ENCODE measurements at places on chromosomes 2 and 18. TPM values are rescaled to one million over a fixed set of nuclear protein-coding genes. Genes with fewer than 3 reads are reported as not detected.

DNA sequence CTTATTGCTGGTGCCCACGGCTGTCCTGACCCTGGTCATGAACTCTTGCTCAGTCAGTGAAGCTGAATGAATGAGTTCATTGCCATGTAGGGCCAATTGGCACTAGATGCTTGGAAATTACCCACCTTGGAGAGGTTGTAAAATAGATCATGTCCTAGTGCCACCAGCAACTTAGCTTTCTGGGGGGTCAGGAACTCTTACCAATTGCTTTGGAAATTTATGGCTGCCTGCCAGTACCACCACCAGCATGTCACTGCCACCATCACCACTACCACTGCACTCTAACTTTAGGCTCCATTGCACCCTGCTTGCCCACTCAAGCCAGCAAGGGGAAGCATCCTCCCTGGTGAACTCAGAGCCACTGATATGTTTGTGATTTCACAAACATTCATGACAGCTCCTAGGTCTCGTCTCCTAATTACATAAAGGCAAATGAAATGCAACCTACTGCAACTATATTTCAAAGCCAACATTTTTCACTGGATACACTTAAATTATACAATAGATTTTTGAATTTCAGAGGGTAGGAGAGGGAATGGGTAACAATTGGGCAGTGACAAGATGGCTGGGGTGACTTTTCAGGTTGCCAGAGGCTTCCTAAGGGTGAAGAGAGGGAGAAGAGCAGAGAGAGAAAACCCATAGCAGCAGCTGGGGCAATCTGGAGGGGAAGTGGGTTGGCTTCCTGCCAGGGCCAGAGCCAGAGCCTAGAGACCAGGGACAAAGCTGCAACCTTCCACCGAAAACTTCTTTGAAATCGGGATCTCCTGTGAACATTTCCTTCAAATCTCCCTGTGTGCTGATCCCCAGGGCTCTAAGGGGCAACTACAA is 3.5 kb upstream of the EMILIN1 start:
- DNase-seq: peak; percentile 61
- H3K4me3 ChIP-seq: no peak overlapping the region
- peak overlapping the region; percentile 1 for H3K27ac ChIP-seq
- no peaks in the 10 kb centered on the region for H3K36me3 ChIP-seq
- no peaks in the 10 kb centered on the region for H3K27me3 ChIP-seq

The DNAH6 gene
- total RNA-seq: 1.9 TPM

- no peaks in the 10 kb centered on the region for H3K36me3 ChIP-seq
- DNase-seq: no peak
- H3K4me3 ChIP-seq: no peak overlapping the region
- H3K27ac ChIP-seq: no peak overlapping the region
- no peaks in the 10 kb centered on the region for H3K27me3 ChIP-seq
Measured at GRCh38 chr2:188893972-188894371, 80.2 kb upstream of the COL3A1 start.

GRCh38 chr18:51068105-51068504 is 38.1 kb downstream of the SMAD4 start:
- no peak overlapping the region for H3K27ac ChIP-seq
- no peak for DNase-seq
- no peaks in the 10 kb centered on the region for H3K4me1 ChIP-seq
- H3K36me3 ChIP-seq: peaks cover 14% of the 10 kb centered on the region

DNA sequence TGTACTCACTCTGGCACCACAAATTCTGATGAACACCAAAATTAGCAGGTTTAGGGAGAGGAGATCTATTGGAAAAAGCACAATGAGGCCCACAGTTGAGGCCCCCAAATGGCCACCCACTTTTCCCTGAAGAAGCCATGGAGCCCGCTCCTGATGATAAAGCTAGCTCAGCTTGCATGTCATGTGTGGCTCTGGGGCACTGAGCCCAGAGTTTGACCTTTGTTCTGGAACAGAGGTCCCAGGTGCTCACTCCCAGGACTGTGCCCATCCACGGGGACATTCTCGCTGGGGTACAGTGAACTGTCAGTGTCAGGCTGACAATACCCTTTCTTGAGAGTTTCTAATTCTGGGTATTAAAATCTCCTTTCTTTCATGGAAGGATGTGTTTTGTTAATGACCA is 36.2 kb downstream of the XDH start:
- H3K36me3 ChIP-seq: no peaks in the 10 kb centered on the region
- no peak overlapping the region for H3K27ac ChIP-seq
- H3K4me1 ChIP-seq: no peaks in the 10 kb centered on the region
- H3K4me3 ChIP-seq: no peak overlapping the region

DNA sequence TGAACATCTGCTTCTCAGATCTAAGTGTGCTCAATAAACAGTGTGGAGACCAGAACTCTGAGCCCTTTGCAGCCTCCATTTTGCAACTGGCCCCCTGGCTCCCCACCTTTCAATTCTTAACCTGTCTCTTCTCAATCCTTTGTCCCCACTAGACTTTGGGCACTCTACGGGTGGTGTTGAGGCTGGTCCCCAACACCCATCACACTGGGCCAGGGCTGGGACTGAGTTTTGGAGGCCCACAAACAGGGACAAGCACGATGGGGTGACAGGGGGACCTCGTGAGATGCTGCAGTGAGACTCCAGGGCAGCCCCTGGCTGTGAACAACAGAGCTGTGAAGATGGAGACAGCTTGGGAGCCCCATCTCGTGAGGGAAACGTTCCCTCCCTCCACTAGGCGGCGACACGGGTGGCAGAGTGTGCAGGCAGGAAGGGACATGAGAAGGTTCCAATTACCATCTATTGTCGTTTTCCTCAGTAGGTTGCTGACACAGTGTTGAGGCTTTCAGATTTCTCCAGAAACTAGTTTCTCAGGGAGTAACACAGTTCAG is 1.2 kb downstream of the ANKMY1 start:
- DNase-seq: peak; percentile 73
- no peak overlapping the region for H3K4me3 ChIP-seq
- H3K27ac ChIP-seq: no peak overlapping the region
- H3K27me3 ChIP-seq: no peaks in the 10 kb centered on the region
- peaks cover 23% of the 10 kb centered on the region for H3K36me3 ChIP-seq
- H3K4me1 ChIP-seq: peaks cover 44% of the 10 kb centered on the region

The CBLN2 gene
- total RNA-seq: not detected

The ALPP gene
- not detected for total RNA-seq

DNA sequence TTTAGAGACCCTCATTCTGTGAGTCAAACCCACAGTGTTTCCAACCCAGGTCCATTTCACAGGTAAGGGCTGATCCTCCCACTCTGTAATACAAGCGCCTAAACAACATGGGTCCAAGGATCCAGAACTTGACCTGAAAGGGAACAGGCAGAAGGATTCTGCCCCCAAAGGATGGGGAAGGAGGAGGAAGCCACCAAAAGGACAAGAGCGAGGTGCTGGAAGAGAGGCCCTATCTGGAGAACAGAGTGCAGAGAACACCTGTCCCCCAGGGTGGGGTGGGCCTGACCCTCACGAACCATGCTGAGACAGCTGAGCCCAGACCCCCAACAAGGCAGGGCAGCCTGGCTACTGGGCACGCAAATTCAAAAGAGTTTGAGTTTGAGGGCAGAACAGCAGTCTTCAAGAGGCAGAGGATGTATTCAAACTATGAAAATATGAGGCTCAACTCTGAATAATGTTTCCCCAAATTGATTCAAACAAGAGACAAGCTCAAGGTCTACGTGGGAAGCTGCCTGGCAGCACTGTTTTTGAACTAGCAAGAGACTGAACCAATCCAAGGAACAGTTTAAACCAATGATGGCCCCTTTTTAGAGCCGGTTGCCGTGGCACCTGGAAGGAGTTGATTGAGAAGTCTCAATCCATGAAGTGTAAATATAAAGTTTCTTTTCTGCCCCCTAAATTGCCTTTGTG is 212.7 kb downstream of the ALPK2 start:
- H3K4me1 ChIP-seq: no peaks in the 10 kb centered on the region
- no peaks in the 10 kb centered on the region for H3K36me3 ChIP-seq
- no peak overlapping the region for H3K27ac ChIP-seq
- no peak for DNase-seq
- H3K27me3 ChIP-seq: no peaks in the 10 kb centered on the region
- no peak overlapping the region for H3K4me3 ChIP-seq

The NPAS2 gene
- 2.1 TPM for total RNA-seq

DNA sequence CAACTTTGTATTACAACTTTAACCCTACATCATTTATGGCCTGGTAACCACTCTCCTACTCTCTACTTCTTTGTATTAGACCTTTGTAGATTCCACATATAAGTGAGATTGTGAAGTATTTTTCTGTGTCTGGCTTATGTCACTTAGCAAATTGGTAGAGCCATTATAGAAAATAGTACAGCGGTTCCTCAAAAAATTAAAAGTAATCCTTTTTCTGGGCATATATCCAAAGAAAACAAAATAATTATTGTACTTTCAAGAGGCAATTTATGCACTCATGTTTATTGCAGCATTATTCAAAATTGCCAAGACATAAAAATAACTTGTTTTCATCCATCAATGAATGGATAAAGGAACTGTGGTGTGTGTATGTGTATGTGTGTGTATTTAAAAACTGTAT is 537.5 kb upstream of the FSIP2 start:
- no peaks in the 10 kb centered on the region for H3K27me3 ChIP-seq
- H3K36me3 ChIP-seq: no peaks in the 10 kb centered on the region
- no peak overlapping the region for H3K27ac ChIP-seq
- no peaks in the 10 kb centered on the region for H3K4me1 ChIP-seq
- H3K4me3 ChIP-seq: no peak overlapping the region

DNA sequence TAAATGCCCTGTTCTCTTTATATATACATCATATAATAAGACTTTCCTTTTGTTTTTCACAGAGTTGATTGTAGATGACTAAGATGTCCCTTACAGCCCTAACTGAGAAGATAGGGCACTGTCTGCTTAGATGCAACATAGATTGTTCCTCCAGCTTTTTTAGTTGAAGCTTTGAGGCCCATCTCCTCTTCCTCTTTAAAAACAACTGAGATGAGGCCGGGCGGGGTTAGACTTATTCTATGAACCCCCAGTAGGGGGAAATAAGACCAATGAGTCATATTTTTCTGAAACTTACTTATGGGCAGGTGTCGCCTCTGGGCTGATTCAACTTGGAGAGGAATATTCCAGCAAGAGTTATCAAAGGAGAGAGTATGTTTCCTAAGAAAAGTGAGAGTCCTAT is 84.6 kb downstream of the FBXO15 start:
- no peaks in the 10 kb centered on the region for H3K27me3 ChIP-seq
- no peak overlapping the region for H3K27ac ChIP-seq
- H3K36me3 ChIP-seq: no peaks in the 10 kb centered on the region
- peaks cover 10% of the 10 kb centered on the region for H3K4me1 ChIP-seq

- no peaks in the 10 kb centered on the region for H3K36me3 ChIP-seq
- no peaks in the 10 kb centered on the region for H3K4me1 ChIP-seq
- H3K27me3 ChIP-seq: no peaks in the 10 kb centered on the region
- H3K4me3 ChIP-seq: no peak overlapping the region
- H3K27ac ChIP-seq: no peak overlapping the region
Measured at GRCh38 chr2:204364860-204365535, 180.3 kb upstream of the PARD3B start.

- H3K27ac ChIP-seq: no peak overlapping the region
- no peak overlapping the region for H3K4me3 ChIP-seq
- no peaks in the 10 kb centered on the region for H3K4me1 ChIP-seq
- H3K27me3 ChIP-seq: no peaks in the 10 kb centered on the region
Measured at GRCh38 chr2:99998651-99999320, 143.6 kb downstream of the AFF3 start.

GRCh38 chr2:25041307-25041927 is 459 bp upstream of the EFR3B start:
- no peak overlapping the region for H3K27ac ChIP-seq
- H3K27me3 ChIP-seq: peaks cover 24% of the 10 kb centered on the region
- H3K36me3 ChIP-seq: no peaks in the 10 kb centered on the region
- DNase-seq: no peak

GRCh38 chr18:62187543-62188510 is 772 bp downstream of the RELCH start:
- no peaks in the 10 kb centered on the region for H3K27me3 ChIP-seq
- H3K27ac ChIP-seq: peak overlapping the region; percentile 63
- DNase-seq: peak; percentile 18
- H3K4me3 ChIP-seq: peak overlapping the region; percentile 100
- no peaks in the 10 kb centered on the region for H3K36me3 ChIP-seq

The POTEI gene
- total RNA-seq: not detected

The PARD3B gene
- total RNA-seq: 1.3 TPM

The TNS1 gene
- 1.2 TPM for total RNA-seq

GRCh38 chr18:2900684-2901422 is 54.0 kb downstream of the EMILIN2 start:
- peaks cover 6% of the 10 kb centered on the region for H3K4me1 ChIP-seq
- H3K27me3 ChIP-seq: no peaks in the 10 kb centered on the region
- no peaks in the 10 kb centered on the region for H3K36me3 ChIP-seq
- no peak overlapping the region for H3K4me3 ChIP-seq
- no peak overlapping the region for H3K27ac ChIP-seq

DNA sequence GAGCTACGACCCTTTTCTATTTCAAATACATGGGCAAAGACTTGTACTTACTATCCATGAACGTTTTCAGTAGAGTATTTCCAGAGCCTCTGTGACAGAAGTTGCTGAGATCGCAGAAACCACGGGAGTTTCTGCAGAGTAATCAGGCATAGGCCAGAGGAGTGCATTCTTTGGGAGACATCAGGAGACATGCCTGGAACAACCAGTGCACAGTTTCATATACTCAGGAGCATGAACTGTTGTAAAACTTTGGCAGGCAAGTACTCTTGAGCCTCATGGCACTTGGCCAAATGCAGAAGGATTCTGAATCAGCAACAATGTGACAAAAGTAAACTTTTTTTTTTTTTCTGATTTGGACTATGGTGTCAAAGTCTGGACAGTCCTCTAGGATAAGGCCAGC is 307.1 kb downstream of the GRB14 start:
- H3K4me3 ChIP-seq: no peak overlapping the region
- H3K27ac ChIP-seq: no peak overlapping the region
- H3K27me3 ChIP-seq: no peaks in the 10 kb centered on the region
- H3K4me1 ChIP-seq: no peaks in the 10 kb centered on the region
- no peaks in the 10 kb centered on the region for H3K36me3 ChIP-seq

- H3K4me3 ChIP-seq: no peak overlapping the region
- no peak for DNase-seq
Measured at GRCh38 chr18:59646228-59646962, 50.8 kb downstream of the CCBE1 start.

The ADAM23 gene
- total RNA-seq: 31.3 TPM

- no peaks in the 10 kb centered on the region for H3K27me3 ChIP-seq
- no peak for DNase-seq
- no peak overlapping the region for H3K4me3 ChIP-seq
- H3K36me3 ChIP-seq: no peaks in the 10 kb centered on the region
- H3K27ac ChIP-seq: no peak overlapping the region
- H3K4me1 ChIP-seq: no peaks in the 10 kb centered on the region
Measured at GRCh38 chr18:36075862-36076587, 8.7 kb upstream of the RPRD1A start.

The INHA gene
- not detected for total RNA-seq

The MDH1B gene
- total RNA-seq: 0.17 TPM

The SPP2 gene
- total RNA-seq: not detected

GRCh38 chr2:55063226-55063625 is 13.0 kb upstream of the RTN4 start:
- H3K27ac ChIP-seq: no peak overlapping the region
- H3K36me3 ChIP-seq: no peaks in the 10 kb centered on the region
- no peak for DNase-seq
- H3K4me1 ChIP-seq: no peaks in the 10 kb centered on the region
- no peaks in the 10 kb centered on the region for H3K27me3 ChIP-seq

All from CD4-positive, alpha-beta memory T cell (primary cell).